DND-41 (cell line): ENCODE measurements at places on chromosomes 5 and 9.
A peak's percentile ranks its signal among the peaks of the same experiment; 100 is the strongest.

GRCh38 chr9:117462861-117463260 lies 48.0 kb upstream of the ASTN2 start:
- no peak for DNase-seq

DNA sequence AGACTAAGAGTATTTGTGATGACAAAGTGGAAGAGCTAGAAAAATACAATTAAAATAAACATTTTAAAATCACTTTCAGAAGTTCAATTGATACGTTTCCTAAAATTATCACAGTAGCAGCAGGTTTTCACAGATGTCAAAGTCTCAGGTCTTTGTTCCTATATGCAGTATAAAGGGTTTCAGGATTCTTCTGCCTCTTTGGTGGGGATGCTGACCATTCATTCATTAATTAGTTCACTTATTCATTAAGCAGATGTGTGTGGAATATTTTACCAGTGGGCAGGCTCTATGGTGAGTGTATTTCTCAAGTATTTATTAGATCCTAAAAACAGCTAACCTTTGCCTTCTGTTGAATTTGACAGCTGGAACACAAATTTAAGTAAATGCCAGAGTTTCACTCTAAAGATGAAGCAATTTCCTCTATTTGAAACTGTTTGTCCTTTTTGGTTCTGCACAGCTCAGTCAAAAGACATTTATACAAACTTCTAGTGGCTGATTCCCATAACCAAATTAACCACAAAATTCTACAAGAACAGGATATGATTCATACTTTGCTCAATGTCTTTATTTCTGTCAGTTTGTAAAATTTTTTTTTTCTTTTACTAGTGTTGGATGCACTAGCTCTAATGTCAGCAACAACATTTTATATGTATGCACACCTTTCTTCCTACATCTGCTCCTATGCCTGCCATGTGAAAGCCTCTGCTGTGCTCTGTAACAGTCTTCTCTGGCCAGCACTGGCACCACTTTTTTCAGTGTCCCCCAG lies 75.9 kb upstream of the PRR16 start:
- peak; percentile 60 for DNase-seq

GRCh38 chr9:131616983-131617604 lies 71.8 kb downstream of the PRRT1B start:
- no peak for DNase-seq

DNA sequence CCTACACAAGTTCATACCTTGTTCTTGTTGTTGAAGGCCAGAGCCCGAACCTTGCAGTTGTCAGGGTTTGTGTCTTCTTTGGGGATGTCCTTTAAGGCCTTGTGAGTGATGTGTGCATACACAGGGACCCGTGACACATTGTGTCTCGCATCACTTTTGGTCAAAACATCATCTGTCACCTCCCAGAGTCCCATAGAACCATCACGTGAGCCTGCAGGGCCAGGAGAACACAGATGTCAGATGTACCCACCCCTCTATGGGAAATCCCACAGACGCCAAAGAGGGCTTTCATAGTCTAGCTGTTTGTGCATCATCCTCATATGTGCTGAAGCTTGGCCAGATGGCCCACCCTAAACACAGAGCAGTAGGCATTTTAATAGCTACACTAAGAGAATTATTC lies 28.2 kb downstream of the DCAF12 start:
- no peak for DNase-seq

DNA sequence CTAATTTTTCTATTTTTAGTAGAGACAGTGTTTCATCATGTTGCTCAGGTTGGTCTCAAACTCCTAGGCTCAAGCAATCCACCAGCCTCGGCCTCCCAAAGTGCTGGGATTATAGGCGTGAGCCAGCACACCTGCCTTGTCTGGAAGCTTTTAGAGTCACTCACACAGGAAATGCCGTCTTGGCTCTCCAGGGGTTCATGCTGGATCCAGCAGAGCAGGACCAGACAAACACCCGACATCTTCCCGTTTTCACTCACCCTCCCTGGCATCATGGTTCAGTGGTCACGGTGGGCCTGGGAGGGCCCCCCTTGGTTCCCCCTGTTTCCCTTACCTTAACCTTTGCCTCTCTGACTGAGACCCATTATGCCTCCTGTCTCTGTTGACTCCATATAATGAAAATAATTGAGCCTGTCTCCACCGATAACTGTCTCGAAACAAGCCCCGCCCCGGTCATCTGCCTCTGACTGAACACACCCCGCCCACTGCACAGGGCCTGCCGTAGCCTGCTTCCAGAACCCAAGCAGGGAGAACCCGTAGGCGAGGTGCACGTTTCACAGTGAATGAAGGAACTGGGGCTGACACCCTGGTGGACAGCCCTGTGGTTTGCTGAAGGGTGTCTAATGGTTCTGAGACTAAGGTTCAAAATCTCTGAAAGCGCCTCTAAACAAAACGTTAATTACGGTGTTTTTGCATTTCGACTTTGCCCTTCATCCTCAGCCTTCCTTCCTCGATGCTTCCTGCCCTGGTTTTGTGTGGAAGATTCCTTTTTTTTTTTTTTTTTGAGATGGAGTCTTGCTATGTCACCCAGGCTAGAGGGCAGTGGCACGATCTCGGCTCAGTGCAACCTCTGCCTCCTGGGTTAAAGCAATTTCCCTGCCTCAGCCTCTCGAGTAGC lies 39.7 kb upstream of the SPRY4 start:
- DNase-seq: no peak

DNA sequence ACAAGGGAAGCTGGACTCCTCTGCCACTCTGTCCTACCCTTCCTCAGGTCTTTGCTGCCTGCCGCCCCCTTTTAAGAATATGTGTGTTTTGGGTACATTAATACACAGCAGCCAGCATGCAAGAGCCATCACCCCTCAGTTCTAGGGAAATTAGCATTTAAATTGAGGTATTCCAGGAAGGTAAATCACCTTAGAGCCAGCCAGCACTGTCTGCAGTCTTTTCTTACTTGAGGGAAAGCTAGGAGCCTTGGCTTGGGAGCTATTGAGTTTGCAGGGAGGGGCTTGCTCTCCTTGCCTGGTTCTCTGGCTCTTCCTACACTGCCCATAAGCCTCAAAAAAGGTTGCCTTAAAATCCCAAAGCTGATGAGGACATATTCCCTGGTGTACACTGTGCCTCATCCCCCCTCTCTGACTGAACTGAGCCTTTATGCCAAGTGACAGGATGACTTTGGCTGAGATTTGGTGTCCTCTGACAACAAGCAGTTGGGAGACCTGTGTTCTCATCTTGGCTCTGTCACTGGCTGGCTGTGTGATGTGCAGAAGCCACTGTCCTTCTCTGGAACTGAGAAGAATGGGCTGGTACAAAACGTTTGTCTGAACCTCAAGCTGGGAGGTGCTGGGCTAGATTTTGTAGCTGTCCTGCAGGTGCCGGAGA lies 54.1 kb downstream of the TRIM32 start:
- no peak for DNase-seq

- no peak for DNase-seq
Measured at GRCh38 chr5:5705010-5705409, 282.5 kb downstream of the ICE1 start.

- DNase-seq: no peak
Measured at GRCh38 chr9:18394847-18395351, 79.1 kb upstream of the ADAMTSL1 start.

- DNase-seq: no peak
Measured at GRCh38 chr9:119810645-119811429, 441.6 kb upstream of the BRINP1 start.

DNA sequence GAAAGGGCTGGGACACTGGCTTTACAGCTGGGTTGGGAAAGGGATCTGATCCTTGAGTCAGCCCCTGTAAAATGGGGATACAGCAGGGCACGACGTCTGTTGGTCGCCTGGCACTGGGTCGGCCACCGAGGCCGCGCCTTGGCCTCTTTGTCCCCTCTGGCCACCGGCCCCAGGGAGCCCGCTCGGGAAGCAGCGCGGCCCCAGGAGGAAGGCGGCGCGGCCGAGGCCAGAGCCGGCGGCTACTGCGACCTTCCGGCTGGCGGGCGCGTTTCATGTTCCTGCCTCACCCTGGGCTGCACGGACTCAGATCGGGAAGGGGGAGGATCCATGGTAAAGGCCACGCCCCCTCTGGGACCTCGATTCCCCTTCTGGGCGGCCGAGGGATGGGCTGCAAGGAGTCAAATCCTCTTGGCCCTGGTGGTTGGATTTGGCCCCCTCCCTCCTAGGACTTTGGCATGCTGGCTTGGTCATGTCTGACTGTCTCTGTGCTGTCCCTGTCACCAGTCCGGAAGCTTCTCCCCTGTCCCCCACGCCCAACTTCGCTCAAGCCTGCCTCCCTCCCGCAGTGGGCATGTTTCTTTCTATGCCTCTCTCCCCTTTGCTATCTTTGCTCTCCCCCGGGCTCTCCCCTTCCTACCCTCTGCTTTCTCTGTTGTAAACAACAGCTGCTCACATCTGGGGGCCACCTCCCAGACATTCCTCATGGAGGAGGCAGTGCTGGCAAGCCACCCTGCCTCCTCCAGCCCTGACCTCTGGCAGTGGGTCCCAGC lies 25.8 kb downstream of the FPGS start:
- DNase-seq: no peak

DNA sequence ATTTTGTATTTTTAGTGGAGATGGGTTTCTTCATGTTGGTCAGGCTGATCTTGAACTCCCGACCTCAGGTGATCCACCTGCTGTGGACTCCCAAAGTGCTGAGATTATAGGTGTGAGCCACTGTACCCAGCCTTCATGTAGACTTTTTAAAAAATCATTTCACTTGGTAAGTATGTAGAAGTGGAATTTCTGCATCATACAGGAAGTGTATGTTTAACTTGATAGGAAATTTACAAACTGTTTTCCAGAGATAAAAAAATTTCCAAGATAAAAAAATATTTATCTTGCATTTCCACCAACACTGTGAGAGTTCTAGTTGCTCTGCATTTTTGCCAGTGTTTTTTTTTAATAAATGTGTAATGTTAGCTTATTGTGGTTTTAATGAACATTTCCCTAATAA lies 155.8 kb downstream of the ZNF608 start:
- no peak for DNase-seq

DNA sequence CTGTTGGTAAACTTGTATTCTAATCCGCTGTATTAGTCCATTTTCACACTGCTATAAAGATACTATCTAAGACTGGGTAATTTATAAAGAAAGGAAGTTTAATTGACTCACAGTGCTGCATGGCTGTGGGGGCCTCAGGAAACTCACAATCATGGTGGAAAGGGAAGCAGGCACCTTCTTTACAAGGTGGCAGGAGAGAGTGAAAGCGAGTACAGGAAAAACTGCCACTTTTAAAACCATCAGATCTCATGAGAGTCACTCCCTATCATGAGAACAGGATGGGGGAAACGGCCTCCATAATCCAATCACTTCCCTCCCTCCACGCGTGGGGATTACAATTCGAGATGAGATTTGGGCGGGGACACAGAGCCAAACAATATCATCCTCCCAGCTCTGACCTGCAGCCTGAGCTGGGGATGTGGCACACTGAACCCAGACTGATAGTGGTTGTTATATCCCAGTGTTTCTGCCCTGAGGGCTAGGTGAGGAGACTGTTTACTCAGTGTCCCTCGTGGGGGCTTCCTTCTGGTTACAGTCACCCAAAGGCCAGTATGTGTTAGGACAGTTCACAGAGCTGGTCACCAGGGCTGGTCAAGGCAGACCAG lies 488.3 kb downstream of the KDM4C start:
- DNase-seq: no peak

DNA sequence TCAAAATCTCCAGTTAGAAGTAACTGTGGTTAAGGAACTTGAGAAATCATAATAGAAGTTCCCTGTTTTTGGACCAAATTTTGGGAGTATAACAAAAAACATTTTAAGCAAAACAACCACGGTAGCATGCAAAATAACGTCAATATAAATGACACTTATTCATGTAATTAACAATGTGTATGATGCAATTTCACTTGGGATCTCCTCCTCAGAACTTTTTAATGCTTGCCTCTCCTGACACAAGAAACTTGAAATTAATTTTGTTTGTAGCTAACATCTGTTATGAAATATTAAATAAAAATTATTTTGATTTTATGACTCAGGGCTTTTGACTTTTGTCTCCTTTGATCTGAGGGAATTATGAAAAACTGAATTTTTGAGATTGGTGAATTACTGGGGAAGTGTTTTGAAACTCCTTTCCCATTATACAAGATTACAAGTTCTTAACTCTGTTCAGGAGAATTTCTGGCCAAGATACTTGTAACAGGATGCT lies 149.7 kb downstream of the ATP10B start:
- no peak for DNase-seq

GRCh38 chr9:75712700-75713099 lies 177.8 kb upstream of the PCSK5 start:
- no peak for DNase-seq

- no peak for DNase-seq
Measured at GRCh38 chr9:127987103-127987614, 6.4 kb upstream of the EEIG1 start.

GRCh38 chr9:133089271-133089671 lies 27.5 kb downstream of the CEL start:
- peak; percentile 20 for DNase-seq

DNA sequence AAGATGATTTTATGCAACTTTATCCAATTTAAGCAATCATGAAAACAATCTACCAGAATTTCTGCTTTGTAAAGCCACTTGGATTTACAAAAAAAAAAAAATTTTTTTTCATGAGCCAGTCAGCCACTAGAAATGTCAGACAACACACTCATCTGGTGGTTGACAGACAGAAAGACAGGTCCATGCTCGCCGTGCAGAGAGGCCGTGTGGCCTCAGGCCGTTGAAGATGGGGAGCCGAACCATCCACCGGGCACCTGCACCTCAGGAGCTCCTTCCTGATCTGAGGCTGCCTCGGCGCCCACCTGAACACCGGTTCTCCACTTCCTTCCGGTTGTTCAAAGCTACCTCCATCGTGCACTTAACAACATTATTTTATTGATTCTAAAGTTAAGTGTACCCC lies 138.0 kb upstream of the IRX4 start:
- no peak for DNase-seq

DNA sequence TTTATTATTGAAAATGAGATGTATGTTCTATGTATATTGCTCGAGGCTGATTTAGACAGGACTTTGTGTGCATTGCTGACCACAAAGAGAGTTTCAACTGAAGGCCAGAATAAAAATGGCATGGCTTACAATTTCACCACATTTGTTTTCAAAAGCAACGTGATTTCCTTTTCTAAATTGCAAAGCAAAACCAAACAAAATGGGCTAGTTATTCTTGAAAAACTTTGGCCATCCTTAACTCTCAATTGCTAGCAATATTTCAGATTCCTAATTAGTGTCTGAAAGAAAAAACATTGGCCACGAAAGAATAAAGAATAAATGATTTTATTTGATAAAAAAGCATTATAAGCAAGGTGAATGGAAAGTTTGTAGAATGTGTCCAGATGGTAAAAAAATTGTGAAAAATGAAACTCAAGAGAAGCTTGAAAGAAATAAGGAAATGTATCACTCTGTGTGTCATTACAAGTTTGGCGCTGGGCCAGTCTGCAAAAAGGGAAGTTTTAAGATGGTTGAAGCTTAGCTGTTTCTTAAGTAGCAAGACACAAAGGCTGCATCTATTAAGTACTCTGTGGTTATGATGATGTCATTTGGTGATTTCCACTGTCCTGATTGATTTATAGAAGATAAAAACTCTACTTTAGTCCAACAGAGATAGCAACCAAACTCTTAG lies 89.2 kb upstream of the PRLR start:
- DNase-seq: no peak

- DNase-seq: no peak
Measured at GRCh38 chr5:60827201-60827600, 16.9 kb downstream of the ELOVL7 start.
